ENCODE measurements at places on chromosomes 16 and 17.
A peak's percentile ranks its signal among the peaks of the same experiment; 100 is the strongest.

DNA sequence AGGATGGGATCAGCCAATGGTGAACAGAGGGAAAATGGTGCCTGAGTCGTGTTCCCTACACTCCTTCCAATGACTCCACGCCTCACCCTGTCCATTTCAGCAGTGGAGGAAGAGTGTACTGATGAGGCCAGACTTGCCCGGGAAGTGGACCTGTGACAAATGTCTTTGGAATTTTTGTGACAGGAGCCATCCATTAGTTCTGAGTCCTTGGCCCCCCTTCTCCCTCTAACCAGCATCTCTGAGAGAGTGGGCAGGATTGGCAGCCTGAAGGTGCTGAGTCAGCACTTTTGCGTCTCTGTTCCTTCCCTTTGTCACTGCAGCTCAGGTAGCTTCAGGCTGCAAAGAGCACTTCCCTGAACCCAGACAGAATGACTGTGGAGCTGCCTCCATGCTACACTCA lies 30.8 kb downstream of the BEAN1 start:
- DNase-seq, result no peak

DNA sequence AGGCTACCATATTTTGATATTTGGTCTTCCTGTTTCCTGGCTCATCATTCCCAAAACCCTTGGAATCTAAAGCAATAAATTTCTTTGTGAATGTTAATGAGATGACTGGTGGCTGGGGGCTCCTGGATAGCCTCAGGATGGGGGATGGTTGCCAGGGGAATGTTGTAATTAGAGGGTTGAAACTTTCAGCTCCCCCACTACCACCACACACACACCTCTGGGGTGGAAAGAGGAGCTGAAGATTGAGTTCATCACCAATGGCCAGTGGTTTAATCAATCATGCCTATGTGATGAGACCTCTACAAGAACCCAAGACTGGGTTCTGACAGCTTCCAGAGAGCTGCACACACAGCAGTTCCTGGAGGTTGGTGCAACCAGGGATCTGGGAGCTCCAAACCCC lies 59.1 kb downstream of the HS3ST3A1 start:
- DNase-seq, result no peak

DNA sequence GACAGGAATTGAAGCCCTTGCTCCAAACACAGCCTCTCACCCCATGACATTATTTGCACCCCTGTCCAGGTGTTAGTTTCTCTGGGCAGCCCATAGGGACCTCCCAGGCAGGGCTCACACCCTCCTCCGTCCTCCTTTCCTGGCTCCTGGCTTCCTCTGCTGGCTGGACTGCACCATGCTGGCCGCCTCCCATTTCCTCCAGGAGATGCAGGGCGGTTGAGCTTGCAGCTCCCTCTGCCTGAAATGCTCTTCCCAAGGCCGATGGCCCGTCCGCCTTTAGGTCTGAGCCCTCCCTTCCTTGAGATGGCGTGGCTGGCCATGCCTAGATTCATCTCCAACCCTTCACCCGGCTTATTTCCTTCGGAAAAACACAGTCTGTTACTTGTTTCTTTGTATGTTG lies 334.8 kb downstream of the SNX29 start:
- DNase-seq, result no peak

DNA sequence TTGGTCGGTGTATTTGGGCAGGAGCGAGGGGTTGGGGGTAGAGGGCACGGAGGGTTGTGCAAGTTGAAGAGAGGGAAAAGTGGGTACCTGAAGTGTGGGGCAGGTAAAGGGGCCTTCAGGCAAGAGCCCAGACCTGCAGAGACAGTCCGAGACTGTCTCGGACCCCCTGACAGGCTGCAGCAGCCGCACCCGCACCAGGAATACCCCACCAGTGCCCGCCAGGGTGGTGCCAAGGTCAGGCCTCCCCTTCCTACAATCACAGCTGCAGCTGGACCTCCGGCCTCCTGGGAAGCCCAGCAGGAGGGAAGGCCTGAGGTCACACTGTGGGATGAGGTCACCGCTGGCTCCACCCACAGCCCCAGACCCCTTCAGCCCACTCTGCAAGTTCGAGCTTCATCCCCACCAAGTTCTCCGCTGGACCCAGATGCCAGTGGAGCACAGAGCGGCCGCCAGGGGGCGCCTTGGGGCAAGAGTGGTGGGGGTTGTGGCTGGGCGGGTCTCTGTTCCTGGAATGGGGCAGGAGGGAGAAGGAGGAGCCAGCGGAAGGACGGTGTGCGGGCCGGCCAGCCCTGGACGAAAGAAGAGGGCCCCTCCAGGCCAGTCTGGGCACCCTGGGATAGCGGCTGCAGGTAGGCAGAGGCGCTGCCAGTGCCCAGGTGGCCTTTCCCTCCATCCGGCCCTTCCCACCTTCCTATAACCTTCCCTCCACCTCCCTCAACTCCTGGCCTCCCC lies at the start of gene HSD3B7:
Gene HSD3B7, plus strand, starts transcription at position 539 of the 732 bp plus-strand sequence. CDS start 452 bp downstream, outside the sequence.
- DNase-seq, result peak; percentile 89

DNA sequence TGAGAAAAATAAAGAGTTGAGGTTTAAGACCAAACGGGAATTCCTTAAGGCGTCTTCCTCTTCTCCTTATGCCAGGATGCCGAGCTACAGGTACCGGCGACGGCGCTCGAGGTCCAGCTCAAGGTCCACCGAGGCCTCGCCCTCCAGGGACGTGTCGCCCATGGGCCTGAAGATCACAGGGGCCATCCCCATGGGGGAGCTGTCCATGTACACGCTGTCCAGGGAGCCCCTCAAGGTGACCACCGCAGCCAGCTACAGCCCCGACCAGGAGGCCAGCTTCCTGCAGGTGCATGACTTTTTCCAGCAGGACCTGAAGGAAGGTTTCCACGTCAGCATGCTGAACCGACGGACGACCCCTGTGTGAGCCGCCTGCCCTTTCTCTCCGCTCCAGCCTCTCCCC lies 13.7 kb upstream of the CACNG1 start:
- no peak for DNase-seq

DNA sequence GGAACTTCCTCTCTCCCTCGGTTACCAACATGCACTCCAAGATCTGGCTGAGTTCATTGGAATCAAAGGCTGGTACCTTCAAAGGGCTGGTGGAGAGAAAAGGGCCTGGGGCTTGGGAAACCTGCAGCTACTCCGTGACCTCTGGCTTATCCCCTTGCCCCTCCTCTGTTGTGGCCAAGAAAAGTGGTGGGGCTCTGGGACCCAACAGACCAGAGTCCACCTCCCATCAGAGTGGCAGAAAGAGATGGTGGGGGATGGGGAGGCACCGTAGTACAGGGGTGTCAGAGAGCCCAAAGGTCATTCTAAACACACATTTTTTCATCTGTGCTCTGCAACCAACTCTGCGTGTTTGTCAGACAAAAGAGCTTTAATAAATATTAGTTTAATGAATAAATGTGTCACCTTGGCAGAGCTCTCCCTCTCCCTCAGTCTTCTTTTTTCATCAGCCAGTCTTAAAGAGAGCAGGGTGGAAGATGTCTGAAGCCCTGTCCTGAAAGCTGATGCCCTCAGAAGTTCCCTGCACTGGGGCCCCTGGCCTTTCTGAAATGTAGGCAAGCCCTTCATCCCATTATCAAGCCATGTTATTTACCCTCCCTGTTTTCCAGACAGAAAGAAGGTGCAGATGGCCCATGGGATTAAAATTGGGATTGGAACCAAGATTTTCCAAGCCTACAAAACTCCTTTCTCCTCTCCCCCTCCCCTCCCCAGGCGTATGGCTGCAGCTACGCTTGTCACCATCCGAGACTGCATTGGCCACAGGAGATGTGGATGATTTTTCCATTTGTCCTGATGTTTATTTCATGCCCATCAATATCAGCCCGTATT lies 227.3 kb downstream of the CCDC182 start:
- DNase-seq, result no peak

DNA sequence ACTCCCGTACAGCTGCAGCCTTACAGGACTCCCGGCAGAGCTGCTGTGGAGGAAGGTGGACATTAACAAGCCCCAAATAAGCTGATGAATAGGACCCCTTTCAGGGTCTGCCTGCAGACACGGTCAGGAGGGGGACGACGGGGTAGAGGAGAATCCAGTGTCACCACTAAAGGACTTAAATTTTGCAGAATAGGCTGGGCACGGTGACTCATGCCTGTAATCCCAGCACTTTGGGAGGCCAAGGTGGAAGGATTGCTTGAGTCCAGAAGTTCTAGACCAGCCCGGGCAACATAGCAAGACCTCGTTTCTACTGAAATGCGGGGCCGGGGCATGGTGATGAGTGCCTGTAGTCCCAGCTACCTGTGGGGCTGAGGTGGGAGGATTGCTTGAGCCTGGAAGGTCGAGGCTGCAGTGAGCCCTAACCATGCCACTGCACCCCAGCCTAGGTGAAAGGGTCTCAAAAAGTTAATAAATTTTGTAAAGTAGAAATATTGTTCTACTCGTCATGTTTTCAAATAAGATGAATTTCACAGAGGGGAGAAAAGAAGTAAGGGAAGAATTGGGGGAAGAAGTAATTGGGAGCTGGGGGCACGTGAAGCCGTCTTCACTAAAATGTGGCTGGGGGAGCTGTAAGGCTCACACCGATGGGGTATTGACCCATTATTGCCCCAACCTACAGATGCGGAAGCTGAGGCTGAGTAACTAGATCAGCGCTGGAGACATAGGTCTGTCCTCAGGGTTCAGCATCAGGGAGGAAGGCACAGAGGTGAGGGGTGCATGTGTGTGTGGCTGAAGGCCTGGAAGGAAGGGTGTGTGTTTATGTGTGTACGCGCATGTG lies 4.7 kb downstream of the LITAFD start:
- no peak for DNase-seq

DNA sequence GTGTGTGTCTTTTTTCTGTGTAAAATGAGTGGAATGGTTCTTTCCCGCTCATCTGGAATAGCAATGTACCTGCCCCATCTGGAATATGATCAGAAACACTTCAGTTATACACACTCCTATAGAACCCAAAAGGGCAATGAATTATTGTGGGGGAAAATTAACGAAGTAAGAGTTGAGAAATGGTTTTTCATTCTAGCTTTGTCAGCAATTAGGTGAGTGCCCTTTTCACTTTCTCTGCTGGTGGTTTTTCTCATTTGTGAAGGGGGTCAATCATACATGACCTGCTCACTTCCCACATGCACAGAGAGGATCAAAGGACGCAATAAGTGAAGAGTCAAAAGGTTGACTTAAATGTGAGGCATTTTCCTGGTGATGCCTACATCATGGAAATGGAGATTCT lies 168.0 kb downstream of the HS3ST3B1 start:
- no peak for DNase-seq

GRCh38 chr17:42882166-42882565 lies 18.4 kb upstream of the G6PC1 start:
- DNase-seq, result no peak

GRCh38 chr16:23290189-23291062 lies 11.7 kb upstream of the SCNN1B start:
- DNase-seq, result no peak

DNA sequence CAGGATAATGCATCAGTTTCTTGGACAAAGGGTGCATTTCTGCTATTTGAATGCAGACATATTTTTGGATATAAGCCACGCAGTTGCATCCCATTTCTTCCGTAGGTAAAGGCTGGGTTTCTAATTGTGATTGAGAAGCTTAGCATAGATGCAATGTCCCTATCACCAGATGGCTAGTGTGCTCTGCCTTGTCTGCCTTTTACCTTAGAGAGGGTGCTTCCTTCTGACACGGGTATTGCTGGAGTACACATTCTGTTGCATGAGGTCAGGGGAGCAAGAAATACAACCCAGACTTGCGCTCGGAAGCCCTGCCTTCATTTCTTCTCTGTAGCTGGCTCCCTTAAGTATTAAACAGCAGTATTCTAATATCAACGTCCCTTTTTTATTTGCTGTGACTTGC lies 337.4 kb downstream of the WWOX start:
- DNase-seq, result no peak

GRCh38 chr16:27366687-27367460 lies 35.1 kb upstream of the IL21R start:
- DNase-seq, result no peak

GRCh38 chr17:43877031-43877430 lies 30.1 kb downstream of the CD300LG start:
- no peak for DNase-seq

DNA sequence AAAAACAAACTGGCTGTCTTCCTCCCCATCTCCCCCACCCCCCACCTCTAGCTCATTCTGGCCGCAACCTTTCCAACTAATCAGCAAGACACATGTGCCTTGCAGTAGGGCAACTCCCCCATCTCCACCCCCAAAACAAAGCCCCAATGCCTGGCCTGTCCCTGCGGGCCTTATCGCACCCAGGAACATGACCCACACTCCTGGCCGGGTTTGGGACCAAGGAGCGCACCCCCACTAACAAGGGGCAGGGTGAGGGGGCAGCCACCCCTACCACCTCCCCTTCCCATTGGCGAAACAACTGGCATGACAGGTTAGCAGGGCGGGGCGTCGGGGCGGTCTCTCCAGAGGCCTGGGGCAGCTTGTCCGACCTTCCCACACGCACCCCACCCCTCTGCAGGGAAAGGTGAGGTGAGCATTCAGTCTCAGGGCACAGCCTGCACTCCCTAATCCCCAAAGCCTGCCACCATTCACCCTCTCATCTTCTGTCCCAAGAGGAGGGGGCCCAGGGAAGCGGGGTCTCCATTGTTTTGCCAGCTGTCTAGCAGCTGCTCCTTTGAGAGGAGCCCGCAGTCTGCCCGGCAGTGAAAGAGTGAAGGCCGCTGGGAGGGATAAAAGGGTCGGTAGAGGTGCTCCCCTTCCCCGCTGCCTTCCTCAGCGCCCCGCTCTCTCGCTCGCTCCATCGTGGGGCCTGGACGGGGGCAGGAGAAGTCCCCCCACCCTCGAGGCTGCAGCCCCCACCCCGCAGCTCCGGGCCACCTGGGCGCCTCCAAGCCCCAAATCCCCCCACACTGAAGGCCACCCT lies 765 bp downstream of the MYO18A start:
- DNase-seq, result no peak

DNA sequence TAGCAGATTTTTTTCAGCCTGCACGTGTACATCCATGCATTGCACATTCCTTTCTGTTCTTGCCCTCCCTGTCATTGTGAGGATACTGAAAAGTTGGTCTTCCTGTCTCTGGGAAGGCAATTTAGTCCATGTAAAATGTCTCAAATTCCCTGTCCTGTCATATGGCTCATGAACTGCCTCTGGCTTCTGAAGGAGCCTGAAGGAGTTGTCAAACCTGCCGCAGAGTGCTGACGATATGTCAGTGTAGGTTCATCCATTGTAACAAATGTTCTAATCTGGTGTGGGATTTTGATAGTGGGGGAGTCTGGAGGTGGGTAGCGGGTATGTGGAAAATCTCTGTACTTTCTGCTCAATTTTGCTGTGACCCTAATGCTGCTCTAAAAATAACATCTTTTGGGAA lies 59.6 kb downstream of the YPEL2 start:
- DNase-seq, result no peak

Measured in CD8-positive, alpha-beta T cell (primary cell).